NCI-H2107 (cell line): ENCODE measurements at places on chromosomes 11 and 22.

- no peak for DNase-seq
These were observed 2.7 kb downstream of the POU2AF1 start for GRCh38 chr11:111376181-111376871.

GRCh38 chr11:20459865-20460264, 72.3 kb downstream of the PRMT3 start:
- DNase-seq = no peak

- no peak for DNase-seq
These were observed 44.7 kb upstream of the SEPTIN5 start for GRCh38 chr22:19669570-19669969.

DNA sequence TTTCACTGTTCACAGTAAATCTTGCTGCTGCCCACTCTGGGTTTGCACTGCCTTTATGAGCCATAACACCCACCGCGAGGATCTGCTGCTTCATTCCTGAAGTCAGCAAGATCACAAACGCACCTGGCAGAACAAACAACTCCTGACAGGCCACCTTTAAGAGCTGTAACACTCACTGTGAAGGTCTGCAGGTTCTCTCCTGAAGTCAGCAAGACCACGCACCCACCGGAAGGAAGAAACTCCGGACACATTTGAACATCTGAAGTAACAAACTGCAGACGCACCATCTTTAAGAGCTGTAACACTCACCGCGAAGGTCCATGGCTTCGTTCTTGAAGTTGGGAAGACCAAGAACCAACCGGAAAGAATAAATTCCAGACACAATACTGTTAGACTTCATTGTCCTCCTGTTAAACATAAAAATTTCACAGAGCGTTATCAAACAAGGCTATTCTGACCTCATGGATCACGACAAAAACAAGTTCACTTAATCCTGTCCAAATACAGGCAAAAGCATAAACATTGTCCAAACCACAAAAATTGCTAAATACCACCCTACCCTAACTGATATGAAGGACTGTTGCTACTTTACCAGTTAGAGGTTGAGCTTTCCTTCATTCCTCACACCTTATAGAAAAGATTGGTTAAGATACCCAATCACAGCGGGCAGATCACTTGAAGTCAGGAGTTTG, 3.0 kb upstream of the CCDC117 start:
- no peak for DNase-seq

DNA sequence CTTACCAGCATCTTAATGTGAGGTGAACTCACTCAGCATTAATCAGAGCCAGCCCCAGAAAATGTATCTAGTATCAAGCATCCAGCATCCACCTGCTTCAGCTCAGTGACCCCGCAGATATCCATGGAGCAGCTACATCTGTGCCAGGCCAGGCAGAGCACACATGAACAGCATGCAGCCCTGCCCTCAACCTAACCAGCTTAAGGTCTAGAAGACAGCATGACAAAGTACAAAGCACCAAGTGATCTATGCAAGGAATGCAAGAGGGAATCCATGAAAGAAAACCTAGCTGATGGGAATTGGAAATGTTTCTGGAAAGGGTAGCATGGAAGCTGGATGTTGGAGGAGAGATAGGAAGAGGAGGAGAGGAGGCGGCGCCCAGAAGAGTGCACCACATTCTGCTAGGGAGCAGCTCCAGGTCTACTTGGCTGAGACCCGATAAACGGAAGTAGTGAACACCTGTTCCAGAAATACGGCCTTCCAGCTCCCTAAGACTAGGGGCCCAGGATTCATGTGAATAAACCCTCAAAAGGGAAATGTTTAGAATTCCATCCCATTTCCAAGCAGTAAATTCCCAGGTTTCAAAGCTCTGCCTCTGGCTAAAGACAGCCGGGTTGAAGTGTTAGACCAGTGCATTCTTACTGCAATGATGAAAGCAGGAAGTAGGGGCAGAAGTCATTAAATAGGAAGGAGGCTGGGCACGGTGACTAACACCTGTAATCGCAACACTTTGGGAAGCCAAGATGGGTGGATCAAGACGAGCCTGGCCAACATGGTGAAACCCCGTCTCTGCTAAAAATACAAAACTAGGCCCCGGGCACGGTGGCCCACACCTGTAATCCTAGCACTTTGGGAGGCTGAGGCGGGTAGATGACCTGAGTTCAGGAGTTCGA, 23.5 kb upstream of the L3MBTL2 start:
- no peak for DNase-seq

- peak; percentile 46 for DNase-seq
These were observed 45.3 kb upstream of the SHISAL1 start for GRCh38 chr22:44357966-44358465.

GRCh38 chr11:46953093-46953492, 16.5 kb downstream of the CSTPP1 start:
- no peak for DNase-seq

GRCh38 chr22:33806191-33806590, 114.1 kb downstream of the LARGE1 start:
- no peak for DNase-seq

DNA sequence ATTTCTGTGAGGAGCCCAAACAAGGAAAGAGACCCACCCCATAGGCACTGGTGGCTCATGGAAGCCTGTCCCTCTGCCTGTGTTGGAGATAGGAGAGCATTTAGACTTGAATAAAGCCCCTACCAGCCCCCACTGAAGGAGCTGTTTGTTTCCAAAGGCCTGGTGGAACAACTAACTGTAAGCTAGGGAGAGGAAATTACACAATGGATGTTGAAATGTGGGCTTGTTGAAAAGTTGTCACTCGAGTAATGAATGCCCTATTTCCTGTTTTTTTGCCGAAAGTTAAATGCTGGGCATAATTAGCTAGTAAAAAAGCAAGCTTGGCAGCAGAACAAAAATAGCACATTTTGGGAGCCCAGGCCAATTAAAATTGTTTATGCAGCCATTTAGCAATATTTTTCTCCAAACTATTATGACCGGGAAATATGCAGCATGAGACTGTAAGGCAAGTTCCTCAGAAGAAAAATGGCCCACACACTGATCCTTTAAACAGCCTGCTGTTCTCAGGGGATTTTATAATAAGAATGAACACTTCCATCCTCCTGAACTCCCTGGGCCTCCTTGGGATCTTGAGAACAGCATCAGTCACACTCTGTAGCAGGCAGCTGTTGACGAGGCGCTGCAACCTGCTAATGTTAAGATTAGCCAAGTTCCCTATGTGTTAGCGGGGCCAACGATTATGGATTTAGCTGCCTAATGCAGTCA, 38.6 kb upstream of the LMO2 start:
- DNase-seq = no peak

- no peak for DNase-seq
These were observed 15.8 kb downstream of the IGLL5 start for GRCh38 chr22:22903355-22903777.

GRCh38 chr22:27882507-27883290, 36.4 kb downstream of the PITPNB start:
- DNase-seq = no peak

- no peak for DNase-seq
These were observed 36.2 kb downstream of the LIF start for GRCh38 chr22:30210235-30210909.

GRCh38 chr22:31616315-31616980, 45.6 kb downstream of the PISD start:
- DNase-seq = no peak

DNA sequence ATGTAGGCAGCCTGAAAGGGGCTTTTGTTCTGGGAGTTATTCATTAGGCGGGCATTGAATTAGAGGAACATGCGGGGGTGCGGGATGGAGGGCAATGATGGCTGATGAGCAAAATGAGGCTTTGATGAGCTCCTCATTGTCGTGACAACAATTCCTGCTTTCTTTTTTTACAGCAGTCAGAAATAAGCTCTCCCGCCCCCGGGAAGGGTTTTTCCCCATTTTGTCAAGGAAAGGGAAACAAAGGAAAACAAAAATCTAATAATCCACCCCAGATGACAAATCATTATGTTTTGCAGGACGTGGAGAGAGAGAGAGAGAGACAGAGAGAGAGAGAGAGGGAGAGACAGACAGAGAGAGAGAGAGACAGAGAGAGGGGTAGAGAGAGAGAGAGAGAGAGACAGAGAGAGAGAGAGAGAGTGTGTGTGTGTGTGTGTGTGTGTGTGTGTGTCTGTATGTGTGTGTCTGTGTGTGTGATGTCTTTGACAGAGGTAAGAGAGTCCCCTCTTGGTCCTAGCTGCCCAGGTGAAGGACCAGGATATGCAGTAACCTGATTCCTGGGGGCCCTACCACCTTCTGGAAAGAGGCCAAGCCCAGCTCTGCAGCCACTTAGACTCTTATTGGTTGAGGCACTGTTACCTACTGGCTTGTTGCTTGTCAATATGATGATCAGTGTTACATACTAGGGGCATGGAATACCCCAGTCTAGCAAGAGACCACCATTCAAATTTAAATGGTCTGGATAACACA, 46.7 kb upstream of the PARVA start:
- no peak for DNase-seq

GRCh38 chr22:26442086-26442756, 13.2 kb downstream of the ASPHD2 start:
- DNase-seq = no peak

DNA sequence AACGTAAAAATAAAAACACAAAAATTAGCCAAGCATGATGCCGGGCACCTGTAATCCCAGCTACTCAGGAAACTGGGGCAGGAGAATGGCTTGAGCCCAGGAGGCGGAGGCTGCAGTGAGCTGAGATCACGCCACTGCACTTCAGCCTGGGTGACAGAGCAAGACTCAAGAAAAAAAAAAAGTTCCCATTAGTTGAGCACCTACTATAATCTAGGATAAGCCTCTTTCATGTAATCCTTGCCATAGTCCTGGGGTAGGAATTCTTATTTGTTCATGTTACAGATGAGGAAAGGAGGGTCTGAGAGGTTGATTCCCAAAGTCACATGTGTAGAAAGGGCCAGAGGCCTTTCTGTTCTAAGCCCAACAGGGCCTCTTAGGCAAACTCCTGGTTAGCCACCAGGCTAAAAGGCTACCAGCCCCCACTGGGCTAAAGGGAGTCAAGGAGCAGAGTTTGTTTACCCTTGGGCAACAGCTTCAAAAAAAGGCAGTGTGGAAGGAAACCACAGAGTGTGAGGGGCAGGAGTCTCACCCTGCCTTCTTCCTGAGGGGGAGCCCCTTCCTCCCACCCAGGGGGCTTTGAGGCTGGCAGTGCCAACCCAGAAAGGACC, 21.6 kb upstream of the CSNK1E start:
- no peak for DNase-seq

DNA sequence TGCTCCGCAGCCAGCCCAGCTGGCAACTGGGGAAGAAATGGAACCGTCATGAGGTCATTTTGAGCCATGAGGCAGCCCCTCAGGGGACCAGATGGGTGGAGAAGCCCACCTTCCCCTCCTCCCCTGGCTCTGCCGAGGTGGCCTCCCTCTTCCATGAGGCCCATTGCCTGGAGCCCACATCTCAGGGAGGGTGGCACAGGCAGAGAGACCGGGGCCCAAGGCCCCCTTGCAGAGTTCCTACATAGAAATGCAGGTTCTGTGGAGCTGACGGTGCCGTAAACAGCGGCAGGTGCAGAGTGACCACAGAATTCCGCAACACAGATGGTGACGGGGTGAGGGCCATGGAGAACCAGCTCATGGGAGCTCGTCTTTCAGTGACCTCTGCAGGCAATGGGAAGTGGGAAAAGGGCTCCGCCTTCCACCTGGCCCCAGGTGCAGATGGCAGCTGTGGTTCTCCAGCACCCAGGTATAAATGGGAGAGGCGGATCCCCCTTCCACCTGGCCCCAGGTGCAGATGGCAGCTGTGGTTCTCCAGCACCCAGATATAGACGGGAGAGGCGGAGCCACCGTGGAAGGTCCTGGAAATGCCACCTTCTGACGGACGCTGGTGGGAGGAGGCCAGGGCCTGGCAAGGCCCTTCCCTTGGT, 765.4 kb downstream of the BRD1 start:
- DNase-seq = peak; percentile 58

- DNase-seq = no peak
These were observed 5.6 kb downstream of the TBX1 start for GRCh38 chr22:19766240-19766510.

DNA sequence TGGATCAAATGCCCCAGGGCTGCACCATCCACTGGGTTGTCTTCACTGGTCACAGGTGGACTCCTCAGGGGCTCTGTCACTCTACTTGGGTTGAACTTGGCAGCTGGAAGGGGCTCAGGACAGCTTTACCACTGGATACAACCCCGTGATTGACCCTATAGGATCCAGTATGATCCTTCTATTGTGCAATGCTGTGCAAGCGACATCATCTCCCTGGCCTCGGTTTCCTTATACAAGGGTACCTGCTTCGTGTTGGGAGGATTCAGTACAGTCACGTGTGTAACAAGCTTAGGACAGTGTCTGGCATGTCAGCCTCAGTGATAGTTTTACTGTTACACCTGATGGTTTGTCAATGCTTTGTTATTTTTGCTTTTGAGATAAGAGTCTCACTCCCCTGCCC, 20.5 kb upstream of the MIEF1 start:
- DNase-seq = no peak

- DNase-seq = no peak
These were observed 11.2 kb upstream of the BID start for GRCh38 chr22:17785185-17786184.

DNA sequence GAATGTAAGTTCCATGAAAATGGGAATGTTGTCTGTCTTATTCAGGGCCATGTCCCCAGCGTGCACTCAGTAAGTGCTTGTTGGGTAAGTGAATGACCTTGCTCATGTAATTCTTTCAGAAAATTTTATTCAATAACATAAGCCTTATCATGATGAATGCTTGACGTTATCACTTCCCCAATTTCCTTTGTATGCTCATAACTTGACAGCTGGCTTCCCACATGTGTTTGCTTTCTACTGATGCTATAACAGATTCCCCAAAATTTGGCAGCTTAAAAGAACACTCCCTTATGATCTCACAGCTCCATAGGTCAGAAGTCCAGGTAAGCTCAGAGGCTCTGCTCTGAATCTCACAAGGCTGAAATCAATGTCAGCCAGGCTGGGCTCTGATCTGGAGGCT, 155.8 kb upstream of the POU2AF2 start:
- no peak for DNase-seq

DNA sequence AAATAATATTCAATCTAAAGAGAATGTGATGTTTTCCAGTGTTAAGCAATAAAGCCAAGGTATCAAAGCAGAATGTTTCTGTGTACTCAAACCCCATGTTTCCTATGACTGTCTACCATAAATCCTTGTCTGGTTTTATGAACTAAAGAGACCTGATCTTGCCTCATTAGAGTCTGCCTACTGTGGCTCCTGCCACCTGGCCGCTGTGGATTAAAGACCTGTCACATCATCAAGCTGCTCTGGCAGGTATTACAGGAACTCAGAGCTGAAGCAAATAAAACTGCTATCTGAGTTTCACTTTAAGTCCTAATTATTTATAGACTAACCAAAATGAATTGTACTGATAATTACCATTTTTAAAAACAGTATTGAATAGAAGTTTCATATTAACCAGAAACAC, 207.8 kb upstream of the CCDC90B start:
- DNase-seq = no peak

DNA sequence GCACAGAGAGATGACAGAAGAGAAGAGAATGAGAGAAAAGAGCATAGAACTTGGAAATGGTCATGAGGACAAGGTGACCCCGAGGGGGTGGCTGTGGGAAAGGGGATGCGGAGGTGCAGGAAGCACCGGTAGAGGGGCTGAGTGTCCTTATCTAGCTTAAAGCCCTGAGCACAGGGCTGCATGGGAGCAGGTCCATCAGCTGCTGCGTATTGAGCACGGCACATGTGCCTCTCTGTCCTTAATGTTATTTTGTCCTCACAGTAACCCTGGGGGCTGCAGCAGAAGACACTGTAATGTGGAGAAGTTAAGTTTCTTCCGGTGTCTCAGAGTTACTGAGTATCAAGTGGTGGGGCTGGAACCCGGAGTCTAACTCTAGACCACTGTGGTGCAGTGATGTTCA, 94.4 kb upstream of the OR4B1 start:
- no peak for DNase-seq
